Activated naive CD4-positive, alpha-beta T cell treated with Interleukin-2 at 50 U/mL for 16 hours (primary cell): ENCODE measurements at places on chromosomes 16 and 17.
A peak's percentile ranks its signal among the peaks of the same experiment; 100 is the strongest.

- no peak for DNase-seq
Measured at GRCh38 chr17:48722915-48723422, at the start of gene PRAC2. Gene PRAC2 (plus strand): TSS chr17:48723185. CDS start chr17:48724411, 1,226 bp downstream.

GRCh38 chr17:74408815-74409214 is 23.1 kb upstream of the GPRC5C start:
- no peak for DNase-seq

DNA sequence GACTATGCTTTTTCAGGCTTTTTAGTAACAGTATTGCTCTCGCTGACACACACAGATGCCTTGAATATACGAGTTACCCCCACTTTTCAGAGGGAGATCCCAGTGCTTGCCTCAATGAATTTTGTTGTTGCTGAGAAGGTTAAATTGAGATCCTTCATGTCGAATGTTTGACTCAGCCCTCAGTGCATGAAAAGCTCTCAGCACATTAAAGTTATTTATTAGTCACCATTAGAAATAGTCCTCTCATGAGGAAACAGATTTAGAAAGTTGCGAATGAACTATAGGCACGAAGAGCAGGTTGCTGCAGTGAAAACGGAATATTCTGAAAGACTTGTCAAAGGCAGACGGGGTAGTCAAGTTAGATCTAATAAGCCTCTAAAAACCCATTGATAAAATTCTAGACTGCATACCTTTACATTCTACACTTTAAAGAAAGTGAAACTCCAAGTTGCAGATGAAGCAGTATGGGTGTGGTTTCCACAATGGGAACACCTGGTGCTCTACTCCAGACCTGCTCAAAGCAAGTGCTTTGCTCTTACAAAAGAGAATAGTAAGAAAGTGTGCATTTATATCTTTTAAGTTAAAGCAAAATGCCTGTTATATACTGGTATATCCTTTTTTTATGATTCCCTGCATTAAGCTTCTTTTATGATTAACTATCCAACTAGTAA is 238.1 kb downstream of the MAF start:
- no peak for DNase-seq

GRCh38 chr16:85455534-85455933 is 157.6 kb upstream of the GSE1 start:
- DNase-seq: no peak

- DNase-seq: no peak
Measured at GRCh38 chr17:7380855-7381683, at the start of gene TNK1. Gene TNK1 (plus strand): TSS chr17:7381089. CDS start chr17:7382927, 1,838 bp downstream.

DNA sequence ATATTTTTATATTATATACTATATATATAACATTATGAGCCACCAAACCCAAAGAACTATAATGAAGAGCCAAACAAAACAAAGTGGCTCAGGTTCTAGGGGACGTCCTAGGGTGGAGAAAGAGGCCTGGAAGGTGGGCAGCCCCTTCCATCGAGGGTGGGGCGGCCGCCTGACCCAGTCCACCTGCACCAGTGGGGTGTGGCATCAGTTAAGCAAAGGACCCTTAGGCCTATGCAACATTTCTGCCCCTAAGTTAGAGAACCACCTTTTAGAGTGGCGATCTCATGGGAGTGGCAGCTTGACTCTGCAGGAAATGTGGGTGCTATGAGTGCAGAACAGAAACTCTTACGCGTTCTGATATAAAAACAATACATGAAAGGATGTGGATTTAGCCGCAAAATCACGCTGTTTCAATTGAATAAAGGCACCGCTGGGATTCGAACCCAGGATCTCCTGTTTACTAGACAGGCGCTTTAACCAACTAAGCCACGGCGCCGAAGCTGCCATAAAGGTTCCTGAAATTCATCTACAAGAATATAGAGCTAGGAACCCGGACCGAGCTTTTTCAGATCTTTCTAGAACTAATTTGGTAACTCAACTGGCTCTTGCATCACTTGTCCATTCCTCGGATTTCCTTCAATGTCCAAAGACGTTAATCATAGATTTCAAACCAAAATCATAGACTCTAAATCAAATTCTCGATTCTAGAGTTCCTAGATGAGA is 15.6 kb upstream of the AURKB start:
- DNase-seq: peak; percentile 73

GRCh38 chr17:75652934-75653549 is 13.9 kb downstream of the RECQL5 start:
- no peak for DNase-seq

GRCh38 chr17:633641-634101 is 81.0 kb downstream of the VPS53 start:
- no peak for DNase-seq

DNA sequence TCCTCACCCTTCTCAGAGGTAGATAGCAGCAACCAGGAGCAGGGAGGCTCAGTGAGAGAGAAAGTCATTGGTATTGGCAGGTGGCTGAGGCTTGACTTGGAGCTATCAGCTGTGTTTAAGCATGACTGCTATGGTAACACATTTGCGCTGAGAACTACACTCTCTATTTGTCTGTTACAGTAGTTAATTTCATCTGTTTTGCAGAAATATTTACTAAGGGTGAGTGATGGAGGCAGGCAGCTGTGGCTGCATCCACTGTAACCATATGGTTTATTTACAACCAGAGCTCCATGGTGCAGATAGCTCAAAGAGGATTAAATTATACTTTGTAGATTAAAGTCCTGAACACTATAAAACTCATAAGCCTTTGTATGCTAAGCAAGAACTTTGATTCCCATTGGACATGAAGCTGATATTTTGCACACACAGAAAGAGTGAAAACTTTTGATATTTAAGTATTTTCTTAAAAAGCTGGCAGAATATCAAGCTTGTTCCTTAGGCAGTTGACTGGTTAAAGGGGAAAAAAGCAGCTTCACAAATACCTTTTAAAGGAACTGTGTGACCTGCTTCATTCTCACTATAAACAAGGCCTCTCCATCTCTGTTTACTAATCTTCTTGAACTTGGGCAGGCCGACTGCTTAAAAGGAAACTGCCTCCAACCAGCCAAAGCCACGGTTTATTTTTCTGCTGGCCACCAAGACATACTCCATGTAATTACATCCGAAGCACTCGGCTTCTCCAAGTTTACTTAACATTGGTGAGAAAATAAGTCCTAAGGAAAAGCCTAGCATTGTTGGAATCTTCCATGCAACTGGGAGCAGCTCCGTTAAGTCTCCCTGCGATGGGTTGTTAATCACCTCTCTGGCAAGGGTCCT is 299.8 kb upstream of the ZFHX3 start:
- no peak for DNase-seq

DNA sequence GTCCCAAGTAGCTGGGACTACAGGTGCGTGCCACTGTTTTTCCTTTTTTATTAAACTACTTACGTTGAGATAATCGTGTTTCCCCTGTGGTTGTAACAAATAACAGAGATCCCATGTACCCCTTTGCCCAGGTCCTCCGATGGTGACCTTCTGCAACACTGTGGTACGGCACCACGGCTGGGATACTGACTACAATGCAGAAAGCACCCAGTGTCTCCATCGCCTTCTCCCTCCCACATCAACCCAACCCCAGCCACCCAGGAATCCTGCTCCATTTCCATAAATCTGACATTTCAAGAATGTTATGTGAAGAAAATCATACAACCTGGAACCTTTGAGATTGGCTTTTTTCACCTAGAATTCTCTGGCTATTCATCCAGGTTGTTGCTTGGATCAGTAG is 22.1 kb downstream of the MPRIP start:
- DNase-seq: no peak

GRCh38 chr16:24848065-24848464 is 2.3 kb downstream of the SLC5A11 start:
- no peak for DNase-seq

DNA sequence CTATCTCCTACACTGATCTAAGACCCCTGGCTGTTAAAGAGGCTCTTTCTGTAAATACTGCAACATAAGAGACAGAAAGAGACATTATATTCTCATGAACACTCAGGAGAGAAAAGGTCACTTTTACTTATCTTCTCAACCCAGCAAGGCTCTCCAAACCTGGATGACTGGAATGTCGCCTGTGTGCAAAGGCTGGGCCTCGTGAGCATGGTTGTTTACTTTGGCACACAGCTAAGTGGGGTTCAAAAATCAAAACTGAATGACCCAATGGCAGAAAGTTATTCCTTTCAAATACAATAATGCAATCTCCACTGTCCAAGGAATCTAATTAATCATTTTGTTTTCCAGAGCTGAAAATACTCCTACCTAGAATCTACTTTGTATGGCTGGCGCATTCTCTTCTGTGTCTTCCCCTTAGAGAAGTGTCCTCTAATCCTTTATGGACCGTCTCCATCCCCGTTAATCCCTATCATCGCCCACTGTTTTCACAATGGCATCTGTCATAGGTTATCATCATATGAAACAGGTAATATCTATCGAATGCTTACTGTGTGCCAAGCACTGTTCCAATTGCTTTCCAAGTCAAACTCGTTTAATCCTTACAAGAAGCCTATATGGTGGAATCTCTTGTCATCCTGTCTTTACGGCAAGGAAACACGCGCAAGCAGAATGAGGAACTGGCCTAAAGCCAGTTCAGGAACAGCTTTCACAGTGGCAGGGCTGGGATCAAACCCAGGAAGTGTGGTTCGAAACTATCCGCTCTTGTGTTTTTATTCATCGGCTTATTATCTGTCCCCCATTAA is 1.3 kb downstream of the SLX4 start:
- no peak for DNase-seq

DNA sequence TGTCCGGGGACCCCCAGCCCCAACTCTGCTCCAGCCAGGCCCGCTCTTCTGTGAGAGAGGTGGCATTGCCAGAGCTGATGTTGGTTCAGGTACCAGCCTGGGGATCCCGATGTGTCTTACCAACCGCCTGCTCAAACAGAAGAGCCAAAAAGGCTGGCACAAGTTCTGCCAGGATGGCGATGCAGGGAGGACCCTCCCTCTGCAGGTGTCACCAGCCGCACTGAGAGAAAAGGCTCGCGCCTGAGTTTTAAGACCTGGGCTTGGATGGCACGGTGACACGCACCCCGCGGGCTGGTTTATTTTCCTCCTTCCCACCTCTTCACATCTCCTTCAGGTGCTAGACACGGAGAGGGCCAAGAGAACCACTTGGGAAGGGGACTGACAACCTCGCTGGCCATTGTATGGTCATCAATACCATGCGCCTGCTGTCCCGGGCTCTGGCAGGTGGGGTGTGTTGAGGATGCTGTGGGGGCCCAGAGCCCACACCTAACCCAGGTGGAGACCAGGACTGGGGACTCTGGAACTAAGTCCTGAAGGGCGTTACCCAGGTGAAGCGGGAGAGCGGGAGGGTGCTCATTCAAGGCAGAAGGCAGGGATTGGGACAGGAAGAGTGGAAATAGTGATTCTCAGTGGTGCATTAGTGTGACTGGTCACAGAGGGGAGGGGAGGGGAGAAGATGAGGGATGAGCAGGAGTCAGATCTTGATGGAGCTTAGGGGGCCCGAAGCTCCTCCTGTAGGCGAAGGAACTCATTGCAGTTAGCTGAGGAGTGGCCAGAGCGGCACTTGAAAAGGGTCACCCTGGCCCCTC is 16.3 kb downstream of the FOXJ1 start:
- DNase-seq: no peak

DNA sequence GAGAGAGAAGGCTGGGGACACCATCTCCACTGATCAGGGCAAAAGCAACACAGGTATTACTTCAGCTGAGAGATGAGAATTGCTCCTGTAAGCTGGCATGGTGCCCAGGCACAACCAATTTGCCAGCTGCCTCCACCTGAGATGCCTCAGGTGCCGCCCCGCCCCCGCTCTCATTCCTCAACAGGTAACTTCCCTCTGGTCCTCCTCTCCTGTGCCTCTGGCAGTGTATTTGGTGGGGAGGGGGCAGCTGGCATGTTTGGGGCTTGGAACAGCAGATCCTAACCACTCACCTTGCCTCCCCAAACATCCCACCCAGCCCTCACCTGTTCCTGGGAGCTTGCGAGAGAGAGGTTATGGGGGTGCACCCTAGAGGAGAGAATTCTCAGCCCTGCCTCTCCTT is 2.9 kb upstream of the SRCIN1 start:
- DNase-seq: no peak

GRCh38 chr16:87062569-87063442 is 254.4 kb downstream of the C16orf95 start:
- DNase-seq: peak; percentile 32

- no peak for DNase-seq
Measured at GRCh38 chr16:22670551-22671041, 143.4 kb upstream of the HS3ST2 start.

DNA sequence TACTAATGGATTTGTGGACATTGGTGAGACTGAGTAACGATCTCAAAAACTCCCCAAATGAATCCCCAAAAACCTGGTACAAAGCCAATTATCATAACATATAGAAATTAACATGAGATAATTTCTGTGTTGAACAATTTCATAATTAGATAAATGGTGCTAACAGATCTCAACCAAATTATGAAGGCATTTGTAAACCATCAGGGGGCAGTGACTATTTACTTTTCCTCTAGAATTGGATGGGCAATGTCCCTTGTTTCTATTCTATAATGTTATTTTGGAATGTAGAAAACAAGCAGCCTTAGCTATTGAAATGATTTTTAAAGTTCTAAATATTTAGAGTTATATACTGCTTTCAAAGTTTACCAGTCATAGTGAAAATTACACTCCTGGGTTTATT is 57.8 kb downstream of the MYH10 start:
- DNase-seq: no peak

DNA sequence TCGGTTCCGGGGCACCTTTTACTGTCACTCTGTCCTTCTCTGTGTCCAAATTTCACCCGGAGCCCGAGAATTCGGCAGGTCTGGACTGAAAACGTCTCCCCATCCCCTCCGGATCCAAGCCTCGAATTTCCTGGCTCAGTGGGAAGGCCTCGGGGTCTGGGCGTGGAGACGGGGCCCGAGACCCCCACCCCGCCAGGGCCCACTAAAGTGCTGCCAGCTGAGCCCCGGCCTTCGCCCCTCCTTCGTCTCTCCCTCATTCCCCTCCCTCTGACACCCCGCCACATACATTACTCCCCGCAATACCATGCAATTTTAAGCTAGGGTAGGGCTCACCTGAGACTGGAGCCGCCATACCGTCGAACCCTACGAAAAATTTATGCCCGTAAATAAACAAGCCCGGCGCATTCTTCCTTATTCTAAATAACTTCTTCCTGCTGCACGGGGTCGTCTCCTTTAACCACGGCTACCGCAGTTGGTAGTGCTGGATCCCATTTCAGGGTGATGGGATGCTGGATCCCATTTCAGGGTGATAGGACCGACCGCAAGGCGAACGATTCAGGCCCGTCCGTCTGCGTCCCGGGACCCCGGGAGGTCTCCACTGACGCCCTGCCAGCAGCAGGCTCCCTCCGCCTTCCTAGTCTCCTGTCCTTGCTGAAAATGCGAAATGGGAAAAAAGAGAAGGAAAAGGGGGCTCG is 4.4 kb upstream of the OR1F1 start:
- DNase-seq: no peak

DNA sequence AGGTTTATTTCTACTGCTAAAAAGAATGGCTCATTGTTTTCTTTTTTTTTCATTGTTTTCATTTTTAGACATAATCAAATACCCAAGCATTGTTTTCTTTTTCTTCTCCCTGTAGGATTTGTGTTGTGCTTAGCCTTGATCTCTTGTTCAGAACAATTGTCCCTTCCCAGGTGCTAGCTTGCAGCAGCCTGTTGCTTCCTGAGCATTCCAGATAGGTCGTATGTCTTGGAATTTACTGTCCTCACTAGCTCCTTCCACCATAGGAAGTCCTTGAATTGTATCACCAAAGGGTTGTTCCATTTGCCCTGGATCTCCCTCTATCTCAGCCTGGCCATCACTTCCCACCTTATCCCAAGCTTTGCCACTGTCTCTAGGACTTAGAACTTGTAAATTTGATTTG is 10.0 kb upstream of the VPS4A start:
- DNase-seq: no peak

- no peak for DNase-seq
Measured at GRCh38 chr16:78570399-78571141, 471.1 kb downstream of the WWOX start.

GRCh38 chr16:77117707-77118106 is 73.3 kb upstream of the MON1B start:
- no peak for DNase-seq
